Left ventricle myocardium superior (tissue), 1 donor: ENCODE measurements at places on chromosomes 1 and 21. TPM values are rescaled to one million over a fixed set of nuclear protein-coding genes. Genes with fewer than 3 reads are reported as not detected.

The E2F2 gene
- total RNA-seq = 0.35 TPM

DNA sequence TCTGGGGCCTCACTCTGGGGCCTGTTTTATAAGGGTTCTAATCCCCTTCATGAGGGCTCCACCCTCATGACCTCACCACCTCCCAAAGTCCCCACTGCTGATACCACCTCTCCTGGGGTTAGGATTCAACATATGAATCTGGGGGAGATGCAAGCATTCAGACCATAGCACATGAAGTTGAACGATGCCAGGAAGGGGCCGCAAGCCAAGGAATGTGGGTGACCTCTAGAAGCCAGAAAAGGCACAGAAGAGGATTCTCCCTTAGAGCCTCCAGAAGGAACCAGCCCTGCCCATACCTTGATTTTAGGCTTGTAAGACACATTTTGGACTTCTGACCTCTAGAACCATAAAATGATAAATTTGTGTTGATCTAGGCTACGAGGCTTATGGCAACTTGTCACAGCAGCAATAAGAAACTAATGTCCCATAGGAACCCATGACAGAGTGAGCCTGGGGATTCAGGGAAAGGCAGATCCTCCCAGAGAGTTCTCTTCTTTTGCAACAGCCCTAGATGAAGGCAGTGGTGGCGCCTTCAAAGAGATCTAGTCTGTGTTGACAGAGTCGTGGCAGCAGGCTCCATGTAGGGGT is 27.9 kb downstream of the TRIM67 start:
- DNase-seq = no peak

GRCh38 chr1:168293356-168293755 is 12.7 kb downstream of the TBX19 start:
- no peak for DNase-seq

GRCh38 chr1:110860174-110860573 is 12.8 kb upstream of the CD53 start:
- no peak for DNase-seq

DNA sequence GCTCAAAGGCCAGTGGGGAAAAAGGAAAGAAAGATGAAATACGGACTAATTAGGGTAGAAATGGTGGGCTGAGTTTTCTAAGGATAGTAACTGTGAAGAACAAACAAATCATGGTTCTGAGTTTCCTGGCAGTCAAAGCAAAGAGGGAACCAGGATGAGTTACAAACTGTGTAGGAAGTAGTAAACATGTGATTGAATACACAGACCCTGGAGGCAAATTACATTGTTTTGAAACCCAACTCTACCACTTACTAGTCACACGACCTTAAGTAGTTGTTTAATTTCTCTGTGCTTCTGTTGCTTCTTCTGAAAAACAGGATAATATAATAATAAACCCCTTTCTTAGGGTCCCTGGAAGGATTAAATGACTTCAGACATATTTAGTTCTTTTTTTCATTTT is 11.2 kb upstream of the LUZP1 start:
- DNase-seq = no peak

- DNase-seq = no peak
Observed at GRCh38 chr1:48495911-48496310, 23.9 kb upstream of the SPATA6 start.

DNA sequence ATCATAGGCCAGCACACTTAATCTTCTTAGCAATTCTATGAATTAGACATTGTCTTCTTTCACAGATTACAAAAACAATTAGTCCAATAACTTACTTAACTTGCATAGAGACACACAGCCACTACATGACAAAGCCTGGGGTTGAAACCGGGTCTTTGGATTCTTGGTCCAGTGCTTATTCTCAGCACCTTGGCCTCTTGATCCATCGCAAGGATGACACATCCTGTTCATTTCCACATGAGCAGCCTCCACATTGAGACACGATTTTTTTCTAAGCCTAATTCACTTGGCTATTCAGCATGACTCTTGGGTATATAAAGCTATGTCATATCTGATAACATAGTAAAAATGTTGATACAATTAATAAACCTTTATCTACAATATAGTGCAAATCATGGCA is 221.0 kb upstream of the FOXD3 start:
- no peak for DNase-seq

GRCh38 chr1:168488138-168488537 is 55.7 kb downstream of the XCL2 start:
- peak; percentile 68 for DNase-seq

The HSD3B2 gene
- total RNA-seq = not detected

- DNase-seq = no peak
Observed at GRCh38 chr1:195336812-195337211, 1271.4 kb downstream of the KCNT2 start.

GRCh38 chr1:42953182-42954180 is 5.2 kb downstream of the SLC2A1 start:
- no peak for DNase-seq

GRCh38 chr1:203359010-203359571 is 8.2 kb upstream of the FMOD start:
- DNase-seq = no peak

DNA sequence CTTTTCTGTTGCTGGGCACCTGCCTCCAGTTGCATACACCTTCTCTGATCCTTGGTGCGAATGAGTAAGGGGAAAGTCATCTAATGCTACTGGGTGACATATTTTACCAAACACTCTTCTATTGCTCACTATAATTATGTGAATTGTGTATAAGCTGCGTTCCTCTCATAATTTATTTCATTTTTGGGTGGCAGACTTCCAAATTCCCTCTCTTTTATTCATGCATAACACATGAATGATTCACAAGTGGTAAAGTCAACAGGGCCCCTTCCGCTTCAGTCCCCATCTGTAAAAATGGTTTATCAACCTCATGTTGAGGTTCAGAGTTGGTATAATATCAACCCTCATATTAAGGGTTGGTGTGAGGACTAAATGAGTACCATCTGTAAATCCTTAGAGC is 3.2 kb upstream of the QSOX1 start:
- DNase-seq = no peak

DNA sequence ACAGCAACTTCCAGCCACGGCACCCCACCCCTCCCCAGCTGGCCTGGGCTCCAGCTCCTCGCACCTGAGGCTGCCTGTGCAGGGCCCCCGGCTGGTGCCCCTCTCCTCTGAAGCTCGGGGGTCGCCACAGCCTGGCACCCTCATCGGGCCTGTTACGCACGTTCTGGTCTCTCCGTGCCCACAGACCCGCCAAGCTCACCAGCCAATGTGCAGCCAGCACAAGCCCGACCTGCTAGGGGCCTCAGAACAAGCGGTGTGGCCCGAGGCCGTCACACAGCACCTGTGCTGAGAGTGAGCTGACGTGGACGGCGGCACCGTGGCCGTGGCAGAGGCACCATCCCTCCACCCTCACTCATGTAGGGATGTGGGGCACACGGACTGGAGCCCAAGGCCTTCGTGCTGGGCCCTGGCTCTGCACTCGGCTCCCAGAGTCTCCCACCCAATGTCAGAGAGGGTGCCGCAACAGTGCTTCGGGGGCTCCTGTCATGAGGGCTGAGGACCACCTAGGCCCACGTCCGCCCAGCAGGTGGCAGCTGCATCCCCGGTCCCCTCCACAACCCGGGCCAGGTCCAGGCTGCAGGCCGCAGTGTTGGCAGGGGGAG is 4.4 kb upstream of the SAMD11 start:
- no peak for DNase-seq

DNA sequence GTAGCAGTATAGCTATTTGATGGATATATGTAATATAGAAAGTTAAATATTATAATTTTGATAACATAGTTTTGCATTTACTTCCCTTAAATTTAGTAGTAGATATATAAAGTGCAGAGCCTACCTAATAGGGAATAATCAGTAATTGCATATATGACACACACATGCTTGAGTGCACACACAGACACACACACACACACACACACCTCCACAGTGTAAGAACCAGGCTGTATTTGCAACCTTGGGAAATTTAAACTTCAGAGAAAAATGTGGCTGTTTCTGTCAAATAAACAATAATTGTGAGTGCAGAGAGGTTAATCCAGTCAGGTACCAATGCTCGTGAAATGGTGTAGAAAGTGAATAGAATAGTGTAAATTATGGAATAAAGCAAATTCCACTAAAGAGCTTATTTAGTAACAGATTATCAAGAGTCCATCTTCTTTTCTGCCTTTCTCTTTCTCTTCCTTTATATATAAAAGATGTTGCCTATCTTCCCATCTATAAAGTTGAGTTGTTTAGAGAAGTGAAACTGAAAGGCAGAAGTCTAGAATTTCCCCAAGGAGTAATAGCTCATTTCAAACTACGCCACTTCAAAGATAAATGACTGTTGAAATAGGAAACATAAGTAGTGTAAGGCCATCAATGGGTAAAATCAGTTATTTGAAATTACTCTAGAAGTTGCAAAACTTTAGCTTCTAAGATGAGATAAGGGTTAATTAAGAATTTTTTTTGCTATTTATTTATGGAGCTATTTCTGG is 273.7 kb downstream of the SRGAP2C start:
- DNase-seq = no peak

GRCh38 chr21:40622531-40622930 is 224.4 kb downstream of the DSCAM start:
- DNase-seq = no peak

The KRTAP10-7 gene
- not detected for total RNA-seq

- DNase-seq = peak; percentile 20
Observed at GRCh38 chr1:3278416-3279181, 175.9 kb upstream of the ARHGEF16 start.

- DNase-seq = no peak
Observed at GRCh38 chr1:2985694-2986548, 35.3 kb upstream of the ACTRT2 start.

The LY9 gene
- total RNA-seq = not detected

The WNT3A gene
- total RNA-seq = not detected
